ENCODE measurements at places on chromosomes 1 and 21.

- H3K4me1 ChIP-seq: no peaks in the 10 kb centered on the region
- H3K4me3 ChIP-seq: peak overlapping the region; percentile 41
- H3K36me3 ChIP-seq: no peaks in the 10 kb centered on the region
Observed at GRCh38 chr1:230753586-230754251, 6.5 kb downstream of the CAPN9 start.

DNA sequence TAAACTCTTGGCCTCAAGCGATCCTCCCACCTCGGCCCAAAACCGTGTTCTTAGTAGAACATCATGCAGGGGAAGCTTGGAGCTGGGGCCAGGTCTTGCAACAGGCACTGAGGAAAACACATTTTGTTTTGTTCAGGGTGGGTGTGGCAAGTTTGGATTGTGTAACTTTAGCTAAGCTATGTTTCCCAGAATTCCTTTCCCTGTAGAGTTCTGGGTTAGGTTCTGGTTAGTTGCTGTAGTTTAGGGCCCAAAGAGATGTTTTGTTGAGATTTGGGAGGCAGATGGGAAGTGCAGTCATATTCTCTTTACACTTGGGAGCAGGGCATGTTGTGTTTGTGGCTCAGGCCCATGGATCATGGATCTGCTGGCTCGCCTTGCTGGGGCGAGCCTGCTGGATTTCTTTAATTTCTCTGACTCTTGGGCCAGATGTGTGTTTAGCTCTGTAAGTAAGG lies 24.0 kb downstream of the PLA2G5 start:
- H3K27ac ChIP-seq: peak overlapping the region; percentile 71
- no peaks in the 10 kb centered on the region for H3K4me1 ChIP-seq
- H3K27me3 ChIP-seq: no peaks in the 10 kb centered on the region
- DNase-seq: no peak
- no peak overlapping the region for H3K4me3 ChIP-seq
- no peaks in the 10 kb centered on the region for H3K36me3 ChIP-seq

GRCh38 chr1:192270398-192270797 lies 46.4 kb upstream of the RGS21 start:
- no peak overlapping the region for H3K27ac ChIP-seq
- no peak overlapping the region for H3K4me3 ChIP-seq
- H3K4me1 ChIP-seq: no peaks in the 10 kb centered on the region

- DNase-seq: no peak
- H3K4me3 ChIP-seq: no peak overlapping the region
- no peaks in the 10 kb centered on the region for H3K27me3 ChIP-seq
- no peaks in the 10 kb centered on the region for H3K4me1 ChIP-seq
Observed at GRCh38 chr1:234067581-234068337, 163.3 kb downstream of the SLC35F3 start.

GRCh38 chr1:18263547-18264120 lies 156.0 kb downstream of the IGSF21 start:
- peaks cover 34% of the 10 kb centered on the region for H3K27me3 ChIP-seq
- H3K27ac ChIP-seq: no peak overlapping the region
- no peak for DNase-seq
- H3K4me3 ChIP-seq: no peak overlapping the region
- no peaks in the 10 kb centered on the region for H3K4me1 ChIP-seq

- H3K27me3 ChIP-seq: no peaks in the 10 kb centered on the region
- H3K4me1 ChIP-seq: no peaks in the 10 kb centered on the region
- peak overlapping the region; percentile 57 for H3K4me3 ChIP-seq
- DNase-seq: no peak
- peak overlapping the region; percentile 83 for H3K27ac ChIP-seq
Observed at GRCh38 chr1:154327466-154328317, 2.4 kb downstream of the ATP8B2 start.

DNA sequence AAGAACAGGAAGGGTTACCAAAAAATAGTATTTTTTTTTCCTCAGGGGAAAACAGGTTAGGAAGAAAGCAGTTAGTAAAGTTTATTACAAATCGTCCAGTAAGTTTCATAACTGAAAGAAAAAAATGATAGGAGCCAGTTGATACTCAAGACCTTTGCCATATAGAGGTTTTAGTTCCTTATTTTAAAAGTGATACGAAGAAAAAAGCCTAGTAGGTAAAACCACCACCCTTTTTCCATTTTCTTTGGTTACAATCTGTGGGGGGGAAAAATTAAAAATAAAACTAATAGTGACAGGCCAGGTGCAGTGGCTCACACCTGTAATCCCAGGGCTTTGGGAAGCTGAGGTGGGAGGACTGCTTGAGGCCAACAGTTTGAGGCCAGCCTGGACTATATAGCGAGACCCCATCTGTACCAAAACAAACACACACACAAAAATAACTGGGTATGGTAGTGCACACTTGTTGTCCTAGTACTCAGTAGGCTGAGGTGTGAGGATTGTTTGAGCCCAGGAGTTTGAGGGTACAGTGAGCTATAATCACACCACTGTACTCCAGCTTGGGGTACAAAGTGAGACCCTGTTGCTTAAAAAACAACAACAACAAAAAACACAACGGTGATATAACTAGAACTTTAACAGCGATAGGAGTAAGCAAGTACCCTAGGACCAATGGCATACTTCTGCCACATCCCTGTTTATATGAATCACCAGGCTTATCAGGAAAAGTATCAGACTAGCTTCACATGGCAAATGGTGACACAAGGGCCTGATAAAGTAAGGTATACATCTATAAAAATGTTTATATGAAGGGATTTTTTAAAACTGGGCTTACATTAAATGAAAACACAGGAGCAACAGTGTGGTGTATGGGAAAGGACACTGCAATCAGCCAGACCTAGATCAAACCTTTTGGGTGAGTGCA lies 5.4 kb downstream of the TMEM59 start:
- no peaks in the 10 kb centered on the region for H3K27me3 ChIP-seq
- no peak for DNase-seq
- H3K36me3 ChIP-seq: no peaks in the 10 kb centered on the region
- peaks cover 2% of the 10 kb centered on the region for H3K4me1 ChIP-seq
- no peak overlapping the region for H3K27ac ChIP-seq

GRCh38 chr1:199081739-199082138 lies 442.9 kb downstream of the PTPRC start:
- no peaks in the 10 kb centered on the region for H3K27me3 ChIP-seq
- H3K4me3 ChIP-seq: no peak overlapping the region
- no peak overlapping the region for H3K27ac ChIP-seq
- DNase-seq: no peak

GRCh38 chr21:42572906-42573495 lies 59.3 kb downstream of the SLC37A1 start:
- H3K4me3 ChIP-seq: no peak overlapping the region
- no peaks in the 10 kb centered on the region for H3K36me3 ChIP-seq
- peak; percentile 33 for DNase-seq

DNA sequence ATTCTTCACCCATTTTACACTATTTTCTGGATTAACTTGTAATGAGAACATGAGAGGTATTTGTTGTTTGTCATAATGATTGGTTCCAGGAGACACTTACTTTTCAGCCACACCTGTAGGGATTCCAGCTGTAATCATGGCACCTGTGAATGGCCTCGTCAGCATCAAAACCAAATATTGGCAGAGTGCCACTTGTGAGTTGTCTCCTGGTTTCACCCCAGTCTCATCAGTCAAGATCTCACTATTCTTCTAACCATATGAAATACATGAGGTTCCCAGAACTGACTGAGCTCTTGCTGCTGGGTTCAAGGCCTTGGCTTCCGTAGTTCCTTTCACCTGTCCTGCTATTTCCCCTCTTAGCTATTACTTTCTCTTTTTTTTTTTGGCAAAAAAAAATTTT lies 246.6 kb upstream of the ADGRL2 start:
- no peak overlapping the region for H3K4me3 ChIP-seq
- DNase-seq: no peak
- H3K36me3 ChIP-seq: no peaks in the 10 kb centered on the region
- H3K27ac ChIP-seq: no peak overlapping the region
- no peaks in the 10 kb centered on the region for H3K4me1 ChIP-seq

DNA sequence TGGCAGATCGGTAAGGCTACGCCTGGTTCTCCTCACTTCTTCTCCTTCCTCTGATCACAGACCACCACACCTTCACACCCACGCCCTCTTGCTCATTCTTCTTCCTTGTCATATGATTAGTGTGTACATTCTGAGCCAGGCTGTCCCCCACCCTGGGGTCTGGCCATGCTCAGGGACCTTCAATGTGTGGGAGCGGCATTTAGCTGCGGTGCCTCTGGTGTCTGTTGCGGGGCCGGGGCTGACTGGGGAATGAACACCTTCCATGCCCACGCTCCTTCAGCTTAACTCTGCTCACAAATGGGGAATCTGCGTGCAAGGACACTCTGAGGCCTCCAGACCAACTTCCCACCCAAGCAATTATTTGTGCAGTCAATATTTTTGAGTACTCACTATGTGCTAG lies 29.4 kb downstream of the QSOX1 start:
- no peaks in the 10 kb centered on the region for H3K27me3 ChIP-seq
- H3K27ac ChIP-seq: no peak overlapping the region
- DNase-seq: no peak
- no peak overlapping the region for H3K4me3 ChIP-seq

GRCh38 chr1:233459470-233459945 lies 132.0 kb downstream of the MAP3K21 start:
- H3K27ac ChIP-seq: no peak overlapping the region
- H3K4me1 ChIP-seq: no peaks in the 10 kb centered on the region
- no peak for DNase-seq
- no peaks in the 10 kb centered on the region for H3K27me3 ChIP-seq
- H3K4me3 ChIP-seq: no peak overlapping the region

DNA sequence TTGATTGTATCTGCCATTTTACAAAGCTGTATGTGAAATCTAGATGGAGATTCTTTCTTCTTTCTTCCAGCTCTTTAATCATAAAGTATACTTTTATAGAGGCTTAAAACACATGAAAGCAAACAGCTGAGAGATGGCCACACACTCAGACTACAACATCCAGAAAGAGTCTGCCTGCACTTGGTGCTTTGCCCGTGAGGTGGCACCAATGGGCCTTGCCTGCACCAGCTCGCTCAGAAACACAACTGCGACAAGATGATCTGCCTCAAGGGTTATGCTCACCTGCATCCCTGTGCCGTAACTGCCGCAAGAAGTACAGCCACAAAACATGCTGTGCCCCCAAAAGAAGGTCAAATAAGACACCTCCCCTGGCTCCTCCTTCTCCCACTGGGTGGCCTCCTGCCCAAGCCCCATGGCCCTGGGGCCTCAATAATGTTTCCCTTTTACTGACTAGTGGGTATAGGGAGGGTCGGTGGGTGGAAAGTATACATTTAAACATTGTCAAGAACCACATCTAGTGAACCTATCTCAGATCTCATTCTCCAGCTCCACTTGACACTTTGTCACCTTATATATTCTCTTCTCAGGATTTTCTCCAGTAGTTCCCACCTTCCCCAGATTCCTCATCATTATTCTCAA lies 66.7 kb upstream of the ANGPTL3 start:
- peaks cover under 1% of the 10 kb centered on the region for H3K36me3 ChIP-seq
- peak; percentile 56 for DNase-seq
- no peaks in the 10 kb centered on the region for H3K4me1 ChIP-seq
- no peak overlapping the region for H3K4me3 ChIP-seq
- H3K27me3 ChIP-seq: no peaks in the 10 kb centered on the region

GRCh38 chr1:203765029-203765837 lies at the start of gene LAX1:
TSS of gene LAX1 (plus strand) at chr1:203765183. CDS start at chr1:203765566, 383 bp downstream.
- H3K4me3 ChIP-seq: peak within 1 kb of the TSS; percentile 20
- no peaks in the 10 kb centered on the region for H3K36me3 ChIP-seq
- no peak for DNase-seq
- H3K27ac ChIP-seq: peak within 1 kb of the TSS; percentile 23
- no peaks in the 10 kb centered on the region for H3K4me1 ChIP-seq

DNA sequence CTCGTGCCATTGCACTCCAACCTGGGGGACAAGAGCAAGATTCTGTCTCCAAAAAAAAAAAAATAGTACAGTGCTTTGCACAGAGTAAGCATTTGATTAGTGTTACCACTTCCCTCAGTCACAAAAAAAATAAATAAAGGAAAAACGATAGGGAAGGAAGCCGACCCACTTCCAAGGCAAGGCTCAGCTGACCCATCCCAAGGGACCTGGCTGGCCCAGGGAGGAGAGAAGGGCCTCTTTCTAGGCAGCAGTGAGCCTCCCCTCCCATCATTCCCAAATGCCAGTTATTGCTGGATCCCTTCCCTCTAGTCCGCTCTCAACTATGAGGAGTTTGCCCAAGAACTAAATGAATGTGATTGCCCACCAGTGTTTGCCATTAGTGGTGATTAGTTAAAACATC lies 77.8 kb downstream of the TMEM53 start:
- no peak for DNase-seq
- no peaks in the 10 kb centered on the region for H3K4me1 ChIP-seq
- no peak overlapping the region for H3K4me3 ChIP-seq
- H3K27me3 ChIP-seq: peaks cover 23% of the 10 kb centered on the region

- peak overlapping the region; percentile 20 for H3K27ac ChIP-seq
- no peaks in the 10 kb centered on the region for H3K27me3 ChIP-seq
- H3K4me1 ChIP-seq: no peaks in the 10 kb centered on the region
- no peaks in the 10 kb centered on the region for H3K36me3 ChIP-seq
- no peak for DNase-seq
Observed at GRCh38 chr1:64163970-64164369, 39.5 kb upstream of the UBE2U start.

DNA sequence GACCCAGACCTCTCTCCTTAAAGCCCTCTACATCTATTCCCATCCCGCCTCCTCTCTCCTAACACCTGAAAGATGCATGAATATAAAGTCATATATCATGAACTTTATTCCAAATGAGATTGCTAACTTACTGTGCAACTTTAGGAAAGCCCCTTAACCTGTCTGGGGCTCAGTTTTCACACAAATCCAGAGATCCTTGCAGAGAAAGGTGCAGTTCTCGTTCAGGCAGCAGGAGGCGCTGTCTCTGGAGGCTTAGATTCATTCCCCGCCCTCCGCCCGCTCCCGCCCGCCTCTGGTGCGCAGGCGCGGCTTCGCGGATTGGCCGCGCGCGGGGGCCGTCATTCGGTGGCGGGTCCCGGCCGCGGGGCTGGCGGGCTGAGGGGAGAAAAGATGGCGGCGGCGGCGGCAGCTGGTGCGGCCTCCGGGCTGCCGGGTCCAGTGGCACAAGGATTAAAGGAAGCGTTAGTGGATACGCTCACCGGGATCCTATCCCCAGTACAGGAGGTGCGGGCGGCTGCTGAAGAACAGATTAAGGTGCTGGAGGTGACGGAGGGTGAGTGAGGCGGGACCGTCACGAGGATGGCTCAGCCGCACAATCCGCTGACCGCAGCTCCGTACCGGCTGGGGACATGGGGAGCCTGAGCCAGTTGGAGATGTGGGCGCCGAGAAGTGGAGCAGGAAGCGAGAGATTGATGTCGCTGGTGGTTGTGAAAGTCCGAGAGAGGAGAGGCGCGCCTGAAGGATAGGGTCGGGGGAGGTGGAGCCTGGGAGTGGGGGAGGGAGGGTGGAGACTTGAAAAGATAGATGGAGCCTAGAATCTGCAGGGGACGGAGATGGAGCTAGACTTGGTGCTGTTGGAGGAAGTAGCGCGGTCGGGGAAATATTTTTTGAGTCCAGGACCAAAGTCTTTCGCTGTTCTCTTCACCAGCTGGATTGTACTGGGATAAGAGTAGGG lies at the start of gene IPO9:
Gene IPO9 (plus strand): TSS at position 338 of the 955 bp plus-strand sequence. CDS start 53 bp downstream, at position 391.
- H3K4me3 ChIP-seq: peak within 1 kb of the TSS; percentile 73
- H3K36me3 ChIP-seq: no peaks in the 10 kb centered on the region

- H3K36me3 ChIP-seq: no peaks in the 10 kb centered on the region
- no peak overlapping the region for H3K4me3 ChIP-seq
- no peaks in the 10 kb centered on the region for H3K4me1 ChIP-seq
- no peak for DNase-seq
- H3K27me3 ChIP-seq: no peaks in the 10 kb centered on the region
Observed at GRCh38 chr1:246587606-246588005, 21.4 kb downstream of the CNST start.

- DNase-seq: no peak
- H3K36me3 ChIP-seq: no peaks in the 10 kb centered on the region
- no peaks in the 10 kb centered on the region for H3K27me3 ChIP-seq
Observed at GRCh38 chr1:28535180-28535579, 17.7 kb upstream of the TRNAU1AP start.

- DNase-seq: peak; percentile 64
- H3K27ac ChIP-seq: peak overlapping the region; percentile 68
- peaks cover 12% of the 10 kb centered on the region for H3K4me1 ChIP-seq
- H3K4me3 ChIP-seq: no peak overlapping the region
- no peaks in the 10 kb centered on the region for H3K27me3 ChIP-seq
Observed at GRCh38 chr1:206513312-206514111, 6.2 kb downstream of the RASSF5 start.

Data from breast epithelium (tissue), 4 donors.